ENCODE measurements at places on chromosomes 5 and 9.

- DNase-seq: peak; percentile 99
These were observed 64.0 kb upstream of the TUSC1 start for GRCh38 chr9:25742256-25742655.

- DNase-seq: no peak
These were observed 13.5 kb downstream of the ABCA1 start for GRCh38 chr9:104914466-104914865.

GRCh38 chr9:7086389-7086788 lies 328.6 kb downstream of the KDM4C start:
- DNase-seq: no peak

- peak; percentile 54 for DNase-seq
These were observed 177.3 kb upstream of the ADAMTSL1 start for GRCh38 chr9:18296702-18297055.

DNA sequence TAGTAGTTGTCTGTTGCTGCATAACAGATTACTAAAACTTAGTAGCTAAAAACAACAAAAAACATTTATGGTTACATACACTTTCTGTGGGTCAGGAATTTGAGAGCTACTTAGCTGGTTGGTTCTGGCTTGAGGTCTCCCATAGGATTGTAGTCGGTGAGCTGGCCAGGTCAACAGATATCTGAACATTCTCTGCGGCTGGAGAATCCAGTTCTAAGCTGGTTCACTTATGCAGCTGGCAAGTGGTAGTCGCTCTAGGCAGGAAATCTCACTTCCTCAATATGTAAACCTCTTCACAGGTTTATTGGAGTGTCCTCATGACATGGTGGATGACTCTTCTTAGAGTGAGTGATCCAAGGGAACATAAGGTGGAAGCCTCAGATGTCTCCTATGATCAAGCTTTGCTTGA lies 65.7 kb upstream of the TNFAIP8 start:
- DNase-seq: peak; percentile 20

GRCh38 chr9:101457003-101457402 lies 21.4 kb upstream of the ALDOB start:
- peak; percentile 22 for DNase-seq

DNA sequence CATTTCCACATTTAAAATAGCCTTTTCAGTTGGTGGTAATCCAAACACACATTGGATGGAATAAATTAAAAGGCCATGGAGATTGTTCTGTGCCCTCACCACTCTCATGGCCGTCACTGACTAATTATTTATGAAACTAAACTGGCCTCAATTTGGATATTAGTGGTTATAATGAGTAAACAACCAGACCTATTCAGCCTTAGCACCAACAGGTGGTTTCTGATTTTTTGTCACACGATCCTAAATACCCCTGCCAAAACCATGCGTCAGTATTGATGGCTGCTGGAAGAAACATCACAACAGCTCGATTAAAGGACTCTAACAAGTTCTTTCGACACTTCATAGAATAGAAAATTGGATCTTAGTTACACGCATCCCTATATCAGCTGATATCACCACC lies 276.0 kb upstream of the DAP start:
- DNase-seq: no peak

Measured in NCI-H69 (cell line).